T-cell (primary cell): ENCODE measurements at places on chromosomes 2 and 18. TPM values are rescaled to one million over a fixed set of nuclear protein-coding genes. Genes with fewer than 3 reads are reported as not detected.

Gene EML6
- total RNA-seq: 2.6 TPM

- no peak for DNase-seq
Observed at GRCh38 chr2:67516899-67517530, 119.9 kb downstream of the ETAA1 start.

Gene LIMS4
- 0.76 TPM for total RNA-seq

- DNase-seq: no peak
Observed at GRCh38 chr2:241208058-241208457, 19.6 kb downstream of the ANO7 start.

- no peak for DNase-seq
Observed at GRCh38 chr2:129061069-129061768, 742.6 kb upstream of the HS6ST1 start.

- DNase-seq: no peak
Observed at GRCh38 chr2:65545837-65546805, 113.7 kb upstream of the SPRED2 start.

- DNase-seq: no peak
Observed at GRCh38 chr18:39647627-39648534, 2082.3 kb upstream of the CELF4 start.

- no peak for DNase-seq
Observed at GRCh38 chr2:9720352-9721093, 89.7 kb upstream of the YWHAQ start.

- no peak for DNase-seq
Observed at GRCh38 chr2:189639007-189639609, 22.2 kb upstream of the ASNSD1 start.

DNA sequence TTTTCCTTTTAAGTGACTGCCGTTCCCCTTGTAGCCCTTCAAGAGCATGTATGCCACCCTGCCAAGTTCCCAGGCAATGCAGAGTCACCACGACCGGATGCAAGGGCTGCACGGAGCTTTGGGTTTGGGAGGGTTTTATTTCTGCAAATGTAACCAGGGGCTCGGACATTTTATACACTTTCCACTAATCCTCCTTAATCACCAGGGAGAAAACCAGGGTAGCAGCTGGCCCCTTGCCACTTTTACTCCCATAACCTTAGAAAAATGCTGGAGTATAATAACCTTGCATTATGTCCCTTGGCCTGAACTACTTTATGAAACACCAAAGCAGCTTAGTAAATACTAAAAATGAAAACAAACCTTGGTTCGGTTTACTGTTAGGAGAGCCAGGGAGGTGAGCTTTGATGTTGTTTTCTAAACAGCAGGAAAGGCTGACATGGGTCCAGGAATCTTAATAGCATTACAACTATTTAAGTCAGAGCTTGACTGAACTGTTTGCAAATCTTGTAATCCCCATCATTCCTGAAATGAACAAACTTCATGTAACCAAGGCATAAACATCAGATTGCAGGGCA, 152.8 kb upstream of the RIOK3 start:
- no peak for DNase-seq

GRCh38 chr2:118852605-118853128, 5.2 kb upstream of the EN1 start:
- DNase-seq: no peak
